ENCODE measurements at places on chromosomes 2 and 18.

GRCh38 chr2:42047488-42048298, at the start of gene PKDCC:
Gene PKDCC, plus strand, starts transcription at chr2:42048021. Its CDS starts 179 bp downstream, at chr2:42048200.
- DNase-seq: peak; percentile 48

DNA sequence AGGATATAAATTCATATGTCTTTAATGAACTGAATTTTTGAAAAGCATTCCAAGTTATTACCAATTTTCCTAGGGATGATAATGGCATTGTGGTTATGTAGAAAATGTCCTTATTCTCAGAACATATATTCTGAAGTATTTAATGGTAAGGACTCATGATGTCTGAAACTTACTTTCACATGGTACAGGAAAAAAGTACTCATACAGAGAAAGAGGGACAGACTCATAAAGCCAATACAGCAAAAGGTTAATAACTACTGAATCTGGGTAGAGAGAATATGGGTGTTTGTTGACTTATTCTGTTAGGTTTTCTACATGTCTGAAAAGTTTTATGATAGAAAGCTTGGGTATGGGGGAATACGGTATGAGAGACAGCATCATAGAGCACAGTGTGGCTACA, 84.3 kb upstream of the SERTAD2 start:
- DNase-seq: no peak

- DNase-seq: no peak
Observed at GRCh38 chr18:63083555-63083954, 236.0 kb downstream of the BCL2 start.

GRCh38 chr18:72672364-72673184, 128.4 kb upstream of the CBLN2 start:
- peak; percentile 82 for DNase-seq

DNA sequence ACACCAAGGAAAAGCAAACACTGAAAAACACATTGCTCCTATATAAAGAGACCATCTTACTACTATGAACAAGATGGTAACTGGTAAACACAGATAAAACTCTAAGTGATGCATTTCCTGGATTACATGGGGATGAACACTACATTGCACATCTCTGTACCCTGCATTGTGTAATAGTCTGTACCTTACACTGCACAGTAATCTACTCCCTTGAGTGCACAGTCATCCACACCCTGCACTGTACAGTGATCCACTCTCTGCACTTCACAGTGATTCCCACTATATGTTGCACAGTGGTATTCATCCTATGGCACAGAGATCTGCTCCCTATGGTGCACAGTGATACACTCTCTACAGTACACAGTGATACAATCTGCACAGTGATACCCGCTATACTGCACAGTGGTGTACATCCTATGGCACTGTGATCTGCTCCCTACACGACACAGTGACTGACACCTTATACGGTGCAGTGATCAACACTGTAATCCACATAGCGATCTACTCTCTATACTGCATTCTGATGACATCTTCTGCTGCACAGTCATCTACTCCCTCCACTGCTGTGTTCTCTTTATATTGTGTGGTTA, 462.2 kb upstream of the RGPD4 start:
- no peak for DNase-seq

DNA sequence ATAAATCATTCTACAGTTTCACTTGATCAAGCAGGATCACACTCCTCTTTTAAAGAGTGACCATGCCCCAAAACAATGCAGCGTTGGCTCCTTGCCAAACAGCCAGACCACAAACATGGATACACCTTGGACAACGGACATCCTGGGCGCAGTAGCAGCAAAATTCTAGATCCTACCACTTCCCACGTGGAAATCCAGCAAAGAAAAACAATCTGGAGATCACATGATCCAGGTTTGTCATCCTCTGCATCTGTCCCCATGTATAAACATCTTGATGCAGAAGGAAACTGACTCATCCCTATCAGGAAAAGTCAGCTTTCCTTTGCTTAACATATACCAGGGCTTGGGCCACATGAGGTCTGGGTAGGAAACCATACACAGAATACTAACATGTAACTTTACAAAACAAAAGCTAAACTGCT, 53.1 kb downstream of the ZNF521 start:
- DNase-seq: no peak

DNA sequence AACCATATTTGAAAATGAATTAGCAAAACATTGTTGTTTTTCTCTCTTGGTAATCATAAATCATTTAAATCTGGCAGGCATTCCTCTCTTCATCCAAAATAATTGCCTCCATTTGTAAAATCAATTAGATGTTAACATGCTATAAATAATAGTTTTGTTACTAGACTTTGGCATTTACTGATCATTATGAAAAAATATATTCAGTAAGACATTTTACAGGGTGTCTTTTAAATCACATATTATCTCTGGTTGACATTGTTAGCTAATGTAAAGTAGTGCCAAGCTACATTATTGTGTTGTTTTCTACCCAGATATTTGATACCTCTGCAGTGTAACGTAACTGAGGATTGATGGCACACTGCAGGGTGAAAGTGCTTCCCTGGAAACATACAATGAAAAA, 31.8 kb upstream of the DLX1 start:
- DNase-seq: no peak

DNA sequence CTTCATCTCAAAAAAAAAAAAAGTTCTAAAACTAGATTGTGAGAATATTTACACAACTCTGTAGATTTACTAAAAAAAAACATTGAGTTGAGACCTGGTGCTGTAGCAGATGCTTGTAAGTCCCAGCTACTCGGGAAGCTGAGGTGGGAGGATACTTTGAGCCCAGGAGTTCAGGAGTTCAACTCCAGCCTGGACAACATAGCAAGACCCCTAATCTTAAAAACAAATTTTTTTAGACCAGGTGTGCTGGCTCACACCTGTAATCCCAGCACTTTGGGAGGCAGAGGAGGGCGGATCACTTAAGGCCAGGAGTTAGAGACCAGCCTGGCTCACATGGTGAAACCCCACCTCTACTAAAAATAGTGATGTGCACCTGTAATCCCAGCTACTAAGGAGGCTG, 108.9 kb downstream of the MEMO1 start:
- no peak for DNase-seq

DNA sequence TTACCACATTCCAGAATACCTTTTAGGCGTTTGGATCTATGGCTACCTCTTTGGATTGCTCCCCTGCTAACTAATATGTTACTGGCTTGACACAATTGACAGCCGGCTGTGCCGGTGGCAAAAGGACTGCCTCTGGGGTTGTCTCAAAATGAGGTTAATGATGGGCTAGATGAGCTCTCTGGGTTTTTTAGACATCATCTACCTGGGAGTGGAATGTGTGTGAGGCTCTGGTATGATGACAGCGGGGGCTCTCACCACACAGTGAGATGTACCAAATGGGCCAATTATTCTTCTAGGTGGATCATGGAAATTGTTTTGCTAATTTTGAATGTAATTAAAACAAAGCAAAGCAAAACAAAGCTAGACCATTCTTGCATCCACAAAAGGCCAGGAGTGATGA, 391.1 kb upstream of the SPRED2 start:
- DNase-seq: no peak

DNA sequence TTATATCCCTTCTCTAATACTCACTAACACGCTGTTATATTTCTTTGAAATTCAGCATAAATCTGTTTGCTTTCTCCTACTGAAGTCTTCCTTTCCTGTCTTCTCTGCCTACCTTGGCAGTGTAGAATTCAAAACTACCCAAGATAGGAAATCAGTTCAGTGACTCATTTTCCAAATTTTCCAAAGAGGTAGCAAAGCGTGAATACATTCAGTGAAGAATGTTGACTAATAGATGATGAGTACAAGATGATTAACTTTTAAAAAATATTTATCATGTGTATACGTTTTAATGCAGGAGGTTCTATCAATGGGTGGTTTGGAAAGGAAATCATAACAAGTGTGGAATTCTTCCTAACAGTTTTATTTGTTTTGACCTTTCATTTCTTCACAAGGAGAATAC, 201.9 kb upstream of the SLC8A1 start:
- no peak for DNase-seq

DNA sequence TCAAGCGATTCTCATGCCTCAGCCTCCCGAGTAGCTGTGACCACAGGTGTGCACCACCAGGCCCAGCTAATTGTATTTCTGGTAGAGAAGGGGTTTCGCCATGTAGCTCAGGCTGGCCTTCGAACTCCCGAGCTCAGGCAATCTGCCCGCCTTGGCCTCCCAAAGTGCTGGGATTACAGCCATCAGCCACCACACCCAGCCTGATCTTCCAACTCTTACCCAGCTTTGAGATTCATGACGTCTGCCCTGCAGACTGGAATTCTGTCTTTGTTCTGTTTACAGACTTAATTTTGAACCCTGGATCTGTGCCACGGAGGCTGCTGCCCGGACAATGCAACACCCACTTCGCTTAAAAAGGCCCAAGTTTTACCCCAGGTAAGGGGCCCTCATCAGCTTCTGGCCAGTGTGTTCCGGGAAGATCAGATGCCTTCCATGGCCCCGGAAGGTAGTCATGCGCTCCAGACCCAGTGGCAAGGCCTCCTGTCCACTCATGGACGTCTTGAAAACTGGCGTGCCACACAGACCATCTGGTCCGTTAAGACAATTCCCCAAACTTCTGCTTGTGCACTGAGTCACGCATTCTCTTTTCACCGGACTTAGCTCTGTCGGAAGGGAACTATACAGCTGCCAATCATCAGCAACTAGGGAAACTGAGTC, 5.5 kb downstream of the PXDN start:
- no peak for DNase-seq

DNA sequence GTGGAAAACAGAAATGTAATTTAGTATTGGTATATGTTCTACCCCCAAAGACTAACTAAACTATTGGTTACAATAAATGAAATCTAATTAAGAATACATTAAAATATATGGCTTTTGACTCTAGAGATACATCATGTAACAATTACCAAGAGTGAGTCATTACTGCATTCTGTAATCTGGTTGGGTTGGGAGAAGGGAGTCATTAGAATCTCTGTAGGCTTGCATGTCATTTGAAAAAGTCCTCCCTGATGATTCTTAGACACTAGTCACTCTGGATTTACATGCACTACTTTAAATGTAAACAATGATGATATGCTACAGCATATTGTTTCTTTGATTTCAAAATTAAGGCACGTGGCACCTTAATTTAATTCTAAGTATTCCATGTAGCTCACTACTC, 293.4 kb upstream of the CHST9 start:
- DNase-seq: no peak

DNA sequence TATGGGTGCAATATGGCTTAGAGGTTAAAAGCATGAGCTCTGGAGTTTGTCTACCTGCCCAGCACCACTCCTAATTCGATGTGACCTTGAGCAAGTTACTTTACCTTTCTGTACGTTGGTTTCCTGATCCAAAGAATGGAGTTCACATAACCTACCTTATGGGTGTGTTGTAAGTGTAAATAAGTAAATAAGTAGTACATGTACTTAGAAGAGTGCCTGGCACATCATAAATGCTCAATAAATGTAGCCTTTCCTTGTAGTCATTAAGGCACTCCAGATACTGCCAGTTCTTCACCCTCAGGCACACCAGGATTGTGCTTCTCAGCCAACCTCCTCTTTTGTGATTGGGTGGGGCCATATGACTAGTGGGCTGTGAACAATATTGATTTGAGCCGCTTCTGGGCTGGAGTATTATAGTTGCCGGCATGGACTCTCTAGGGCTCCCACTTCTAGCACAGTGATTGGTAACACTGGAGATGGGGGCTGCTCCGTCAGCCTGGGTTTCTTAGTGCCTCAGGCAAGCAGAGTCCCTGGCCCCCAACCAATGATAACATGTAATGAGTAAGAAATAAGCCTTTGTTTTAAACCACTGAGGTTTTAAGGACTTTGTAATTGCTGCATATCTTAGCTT, 101.7 kb upstream of the NOSTRIN start:
- DNase-seq: no peak

DNA sequence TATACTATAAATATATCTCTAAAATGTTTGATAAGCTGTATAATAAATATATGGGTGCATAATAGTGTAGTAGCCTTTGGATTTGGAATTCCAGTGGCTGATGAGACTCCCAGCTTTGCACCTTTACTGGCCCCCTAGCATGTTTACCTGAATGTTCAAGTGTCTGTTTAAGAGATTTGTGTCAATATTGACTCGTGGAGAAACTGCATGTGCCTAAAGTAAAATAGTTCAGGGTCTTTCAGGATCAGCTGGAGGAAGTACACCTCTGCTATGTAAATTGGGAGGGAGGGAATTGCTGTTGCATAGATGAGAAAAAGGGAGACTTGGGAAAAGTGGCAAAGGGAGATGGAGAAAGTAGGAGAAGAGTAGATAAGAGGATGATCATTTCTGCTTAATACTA, 23.9 kb downstream of the ME2 start:
- DNase-seq: no peak

GRCh38 chr2:9286554-9287399, 80.2 kb downstream of the ASAP2 start:
- DNase-seq: no peak

- no peak for DNase-seq
Observed at GRCh38 chr2:151302879-151303278, 13.4 kb upstream of the NMI start.

GRCh38 chr2:2400286-2401038, 69.4 kb upstream of the MYT1L start:
- no peak for DNase-seq

DNA sequence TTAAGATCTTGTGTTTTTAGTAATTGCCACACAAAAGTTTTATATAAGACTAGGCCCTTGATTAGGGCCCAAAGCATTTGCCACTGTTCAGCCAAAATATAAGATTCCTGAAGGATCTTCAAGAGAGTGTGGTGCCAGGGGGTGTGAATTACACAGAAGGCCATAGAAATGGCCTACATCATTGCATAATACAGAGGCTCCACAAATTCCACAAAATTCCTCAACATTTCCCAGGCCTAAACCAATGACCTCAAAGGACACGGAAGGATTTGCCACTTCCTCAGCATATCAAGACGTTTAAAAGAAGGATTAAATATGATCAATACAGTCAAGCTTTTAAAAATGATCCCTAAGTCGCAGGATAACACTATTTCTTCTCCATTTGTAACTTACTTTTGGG, 24.1 kb downstream of the COL6A3 start:
- no peak for DNase-seq

- no peak for DNase-seq
Observed at GRCh38 chr2:16650287-16651249, 15.1 kb downstream of the CYRIA start.

DNA sequence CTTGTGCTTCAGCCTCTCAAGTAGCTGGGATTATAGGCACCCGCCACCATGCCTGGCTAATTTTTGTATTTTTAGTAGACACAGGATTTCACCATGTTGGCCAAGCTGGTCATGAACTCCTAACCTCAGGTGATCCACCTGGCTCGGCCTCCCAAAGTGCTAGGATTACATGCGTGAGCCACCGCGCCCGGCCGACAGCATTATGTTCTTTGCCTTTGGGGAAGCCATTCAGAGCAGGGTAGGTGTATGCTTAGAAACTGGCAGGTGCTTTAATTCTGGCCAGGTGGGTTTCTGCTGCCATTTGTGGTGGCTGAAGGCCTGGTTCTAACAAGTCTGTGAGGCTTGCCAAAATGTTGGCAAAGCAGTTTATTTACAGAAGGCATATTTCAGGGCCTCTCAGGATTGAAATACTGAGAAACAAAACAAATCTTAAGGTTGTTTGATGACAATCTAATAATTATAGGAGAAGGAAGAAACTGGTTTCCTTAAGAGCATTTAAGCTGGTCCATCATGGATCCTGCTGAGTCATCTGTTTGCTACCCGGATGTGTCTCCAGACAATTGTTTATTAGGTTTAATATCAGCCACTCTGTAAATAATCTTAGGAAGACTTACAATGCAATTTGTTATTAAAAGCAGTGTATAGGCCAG, 16.0 kb downstream of the SLC20A1 start:
- DNase-seq: no peak
